ENCODE measurements at places on chromosomes 2 and 18.

DNA sequence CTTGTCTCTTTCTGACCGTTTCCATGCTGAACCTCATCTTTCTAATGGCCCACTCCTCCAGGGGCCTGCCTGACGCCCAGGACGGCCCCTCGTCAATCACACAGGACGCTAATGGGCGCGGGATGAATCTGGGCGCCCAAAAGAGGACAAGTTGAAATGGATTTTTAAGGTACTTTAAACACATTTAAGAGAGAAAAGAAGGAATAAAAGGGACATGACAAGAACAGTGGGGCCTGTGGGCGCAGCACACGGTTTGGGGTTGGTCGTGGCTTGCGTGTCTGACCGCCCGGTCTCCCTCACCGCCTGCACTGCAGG lies 607 bp upstream of the UBE2F start:
- no peak for DNase-seq

- DNase-seq, result no peak
Observed at GRCh38 chr2:70957798-70958197, 20.6 kb upstream of the ANKRD53 start.

DNA sequence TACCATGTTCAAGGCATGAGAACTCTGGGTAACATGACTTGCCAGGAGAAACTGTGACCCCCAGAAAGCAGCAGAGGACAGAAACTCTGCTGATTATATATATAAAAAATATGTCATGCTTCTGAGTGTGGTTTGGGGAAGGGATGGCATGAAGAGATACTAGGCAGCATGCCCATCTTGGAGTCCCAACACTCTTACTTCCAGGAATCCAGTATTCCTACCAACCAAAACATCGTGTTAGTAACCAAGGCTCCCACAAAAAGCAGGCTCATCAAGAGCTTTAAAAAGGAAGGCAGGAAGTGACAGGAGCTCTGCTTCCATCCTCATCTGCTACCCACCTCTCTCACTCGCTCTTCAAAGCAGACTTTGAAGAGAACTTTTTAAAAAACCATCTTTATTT lies 31.6 kb upstream of the TWIST2 start:
- no peak for DNase-seq

- peak; percentile 50 for DNase-seq
Observed at GRCh38 chr2:97693476-97693875, 19.9 kb upstream of the ZAP70 start.

DNA sequence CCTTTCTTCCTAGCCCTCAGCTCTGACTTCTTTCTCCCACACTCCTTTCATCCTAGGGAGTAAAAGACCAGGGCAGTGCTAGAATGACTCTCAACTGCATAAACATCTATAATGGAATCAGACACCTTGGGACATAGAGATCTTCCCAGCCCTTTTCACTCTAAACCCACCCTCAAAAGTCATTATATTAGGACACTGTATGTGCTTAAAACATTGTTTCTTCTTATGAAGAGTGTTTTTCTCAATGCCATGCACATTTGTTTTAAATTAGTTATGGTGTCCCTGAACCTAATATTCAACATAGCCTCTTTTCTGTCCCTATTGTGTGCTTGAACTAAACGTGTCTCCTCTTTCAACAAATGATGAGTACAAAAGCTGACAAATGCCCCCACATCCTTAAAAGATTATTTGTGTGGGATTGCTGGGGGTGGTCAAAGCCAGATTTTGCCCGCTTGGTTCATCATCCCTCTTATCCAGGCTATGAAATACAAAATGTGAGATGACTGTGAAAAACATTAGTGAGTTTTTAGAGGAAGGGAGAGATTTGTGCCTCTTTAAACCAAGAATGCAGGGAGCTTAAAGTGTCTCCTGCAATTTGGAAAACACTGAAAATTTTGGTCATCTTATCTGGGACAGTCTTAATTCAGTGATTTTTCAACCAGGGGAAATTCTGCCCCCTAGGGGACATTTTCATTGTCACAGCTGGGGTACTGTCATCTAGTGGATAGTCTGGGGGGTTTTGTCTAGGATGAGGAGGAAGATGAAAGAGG lies 29.0 kb downstream of the SERPINB5 start:
- peak; percentile 34 for DNase-seq

DNA sequence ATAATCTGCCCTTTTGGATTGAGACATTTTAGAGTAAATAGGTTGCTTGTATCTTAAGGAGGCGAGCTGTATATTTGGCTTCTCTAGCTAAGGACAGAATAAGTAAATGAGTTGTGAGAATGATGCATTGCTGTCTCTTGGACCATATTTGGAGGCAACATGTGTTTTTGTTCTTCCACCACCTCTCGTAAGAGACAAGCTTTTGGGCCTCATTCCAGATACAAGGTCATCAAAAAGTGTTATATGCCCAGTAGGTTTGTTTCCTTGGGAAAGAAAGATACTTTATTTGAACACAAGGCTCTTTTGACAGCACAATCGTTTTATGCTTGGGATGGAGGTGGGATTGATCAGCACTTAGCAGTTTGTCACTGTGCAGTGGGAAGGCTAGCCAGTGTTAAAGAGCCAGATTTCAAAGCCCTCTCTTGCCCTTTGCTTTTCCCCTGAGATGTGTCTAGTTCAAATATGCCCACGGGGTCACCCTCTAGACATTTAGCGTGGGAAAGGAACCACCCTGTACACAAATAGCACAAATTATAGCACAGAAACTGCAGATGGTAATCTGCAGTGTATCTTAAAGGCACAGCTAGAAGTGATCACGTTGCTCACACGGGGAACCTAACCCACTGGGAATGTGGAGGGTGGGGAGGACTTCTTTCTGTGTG lies 131.3 kb downstream of the MAP4K4 start:
- DNase-seq, result no peak

- DNase-seq, result no peak
Observed at GRCh38 chr2:158499383-158499782, 42.6 kb downstream of the PKP4 start.

- DNase-seq, result no peak
Observed at GRCh38 chr2:119106301-119106897, 52.2 kb downstream of the C1QL2 start.

- DNase-seq, result no peak
Observed at GRCh38 chr2:130963196-130963848, 126.6 kb downstream of the ARHGEF4 start.

DNA sequence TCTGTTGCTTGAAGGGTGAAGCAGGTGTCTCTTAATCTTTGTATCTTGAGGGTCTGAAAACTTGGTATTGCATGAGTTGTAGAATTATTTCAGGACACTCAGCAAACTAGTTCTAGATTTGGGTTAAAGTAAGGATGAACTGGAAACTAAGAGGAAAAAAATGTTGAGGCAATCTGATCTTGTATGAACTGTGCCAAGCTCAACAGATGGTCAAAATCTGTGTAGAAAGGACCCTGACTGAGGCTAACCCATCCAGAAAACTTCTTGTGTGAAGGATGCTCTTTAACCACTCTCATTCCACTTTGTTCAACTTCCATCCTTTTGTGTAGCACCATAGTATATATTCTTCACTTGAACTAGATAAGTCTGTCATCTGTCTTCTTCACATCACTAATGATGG lies 861.7 kb downstream of the SLC4A3 start:
- DNase-seq, result no peak

GRCh38 chr2:187547353-187547979 lies 6.8 kb downstream of the TFPI start:
- peak; percentile 91 for DNase-seq

- DNase-seq, result peak; percentile 54
Observed at GRCh38 chr2:165105926-165106325, 97.9 kb downstream of the SCN3A start.

- DNase-seq, result no peak
Observed at GRCh38 chr18:37553633-37554398, 11.8 kb downstream of the CELF4 start.

- no peak for DNase-seq
Observed at GRCh38 chr2:238107525-238108422, 7.6 kb downstream of the ESPNL start.

- DNase-seq, result peak; percentile 11
Observed at GRCh38 chr18:37341473-37342086, 224.0 kb downstream of the CELF4 start.

DNA sequence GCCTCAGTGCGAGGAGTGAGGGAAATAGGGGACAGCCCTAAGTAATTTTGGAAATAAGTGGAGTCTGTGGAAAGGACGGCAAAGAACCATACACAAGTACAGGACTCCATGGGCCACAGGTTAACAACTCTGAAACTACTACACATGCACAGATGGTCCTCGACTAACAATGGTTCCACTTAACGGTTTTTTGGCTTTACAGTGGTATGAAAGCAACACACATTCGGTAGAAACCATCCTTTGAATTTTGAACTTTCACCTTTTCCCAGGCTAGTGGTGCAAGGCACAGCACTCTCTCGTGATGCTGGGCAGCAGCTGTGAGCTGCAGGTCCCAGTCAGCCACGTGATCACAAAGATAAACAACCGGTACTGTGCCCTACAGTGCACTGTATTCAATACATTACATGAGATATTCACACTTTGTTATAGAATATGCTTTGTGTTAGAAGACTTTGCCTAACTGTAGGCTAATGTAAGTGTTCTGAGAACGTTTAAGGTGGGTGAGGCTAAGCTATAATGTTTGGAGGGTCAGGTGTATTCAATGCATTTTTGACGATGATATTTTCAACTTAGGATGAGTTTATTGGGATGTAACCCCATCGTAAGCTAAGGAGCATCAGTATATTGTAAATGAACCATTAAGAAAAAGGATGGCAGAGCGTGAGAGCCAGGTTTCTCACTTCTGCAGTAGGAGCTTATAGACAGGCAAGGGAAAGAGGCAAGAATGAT lies 44.6 kb downstream of the TBC1D8 start:
- DNase-seq, result no peak

- DNase-seq, result peak; percentile 96
Observed at GRCh38 chr2:222919841-222920526, 59.1 kb downstream of the ACSL3 start.

DNA sequence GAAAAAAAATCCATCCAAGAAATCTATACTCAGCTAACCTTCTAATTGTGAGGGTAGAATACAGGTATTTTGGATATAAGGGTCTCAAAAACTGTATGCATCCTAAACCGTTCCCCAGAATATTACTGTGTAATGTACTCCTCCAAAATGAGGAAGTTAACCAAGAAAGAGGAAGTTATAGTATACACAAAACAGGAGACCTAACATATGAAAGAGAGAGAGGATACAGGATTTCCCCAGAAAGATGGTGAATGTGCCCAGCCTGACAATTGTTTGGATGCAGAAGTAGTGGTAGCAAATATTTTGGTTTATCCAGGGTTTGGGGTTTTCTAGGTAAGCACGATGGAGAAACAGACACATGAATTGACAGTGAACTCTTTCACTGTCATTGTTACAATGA lies 50.6 kb downstream of the GALNT3 start:
- no peak for DNase-seq

GRCh38 chr18:48719974-48720654 lies 181.3 kb downstream of the CTIF start:
- DNase-seq, result peak; percentile 35

DNA sequence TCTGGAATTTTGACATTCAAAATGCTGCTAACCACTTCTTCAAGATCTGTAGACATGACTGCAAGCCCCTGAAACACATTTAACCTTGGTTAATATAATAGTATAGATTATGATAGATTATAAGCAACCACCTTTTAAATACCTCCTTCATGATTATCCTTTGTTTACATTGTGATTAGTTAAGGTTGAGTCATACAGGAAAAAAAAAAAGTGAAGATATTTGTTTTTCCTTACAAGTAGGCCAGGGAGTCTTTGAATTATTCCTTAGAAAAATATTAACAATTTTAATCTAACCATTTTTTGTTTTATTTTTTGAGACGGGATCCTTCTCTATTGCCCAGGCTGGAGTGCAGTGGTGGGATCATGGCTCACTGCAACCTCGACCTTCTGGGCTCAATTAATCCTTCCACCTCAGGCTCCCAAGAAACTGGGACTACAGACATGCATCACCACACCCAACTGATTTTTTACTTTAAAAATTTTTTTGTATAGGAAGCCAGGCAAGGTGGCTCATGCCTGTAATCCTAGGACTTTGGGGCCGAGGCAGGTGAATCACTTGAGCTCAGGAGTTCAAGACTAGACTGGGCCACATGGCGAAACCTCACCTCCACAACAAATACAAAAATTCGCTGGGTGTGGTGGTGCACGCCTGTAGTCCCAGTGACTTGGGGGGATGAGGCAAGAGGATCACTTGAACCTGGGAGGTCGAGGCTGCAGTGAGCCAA lies 99.4 kb downstream of the SLC39A10 start:
- peak; percentile 47 for DNase-seq

GRCh38 chr2:215556979-215557378 lies 121.1 kb upstream of the FN1 start:
- peak; percentile 35 for DNase-seq

DNA sequence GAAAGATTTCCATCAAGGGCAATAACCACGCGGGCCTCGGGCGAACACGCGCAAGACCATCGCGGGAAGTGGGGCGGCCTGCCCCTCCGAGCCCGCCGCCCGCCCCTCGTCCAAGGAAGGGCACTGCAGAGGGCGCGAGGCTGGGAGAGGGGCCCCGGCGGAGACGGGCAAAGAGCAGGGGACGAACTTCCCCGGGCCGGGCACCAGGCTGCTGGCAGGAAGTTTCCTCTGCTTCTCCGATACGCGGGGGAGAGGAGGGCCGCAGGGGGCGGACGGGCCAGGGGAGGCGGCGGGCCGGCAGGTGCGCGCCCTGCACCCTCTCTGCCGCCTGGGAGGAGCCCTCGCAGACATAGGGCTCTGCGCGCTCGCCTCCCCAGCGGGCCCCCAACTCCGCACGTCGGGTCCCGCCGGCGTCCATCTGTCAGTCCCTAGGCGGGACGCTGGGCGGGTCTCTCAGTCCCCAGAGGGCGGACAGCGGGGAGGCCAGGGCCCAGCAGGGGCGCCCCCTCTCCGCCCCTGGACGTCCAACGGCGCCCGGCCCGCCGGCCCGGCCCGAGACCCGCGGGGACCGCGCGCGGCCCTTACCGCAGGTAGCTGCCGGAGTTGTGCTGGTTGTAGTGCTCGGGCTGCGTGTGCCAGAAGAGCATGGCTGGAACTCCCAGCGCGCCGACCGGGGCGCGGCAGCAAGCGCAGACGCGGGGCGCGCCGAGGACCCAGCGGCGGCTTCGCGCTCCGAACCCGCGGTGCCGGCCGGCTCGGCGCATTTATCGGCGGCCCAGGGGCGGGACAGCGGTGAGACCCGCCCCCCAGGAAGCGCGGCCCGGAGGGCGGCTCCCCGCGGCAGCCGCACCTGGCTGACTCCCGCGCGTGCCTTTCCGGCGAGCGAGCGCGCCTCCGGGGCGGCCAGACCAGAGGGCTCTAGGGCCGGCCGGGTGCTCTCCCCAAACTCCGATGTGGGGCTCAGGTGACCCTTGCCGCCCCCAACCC lies at the start of gene TFCP2L1:
Gene TFCP2L1 (minus strand): TSS at position 740 of the 987 bp plus-strand sequence. CDS start 93 bp downstream, at position 647.
- DNase-seq, result no peak

Measured in HT1080 (cell line).